ENCODE measurements at places on chromosomes 2 and 18.

- DNase-seq = no peak
Measured at GRCh38 chr2:149513461-149513860, 74.1 kb downstream of the MMADHC start.

GRCh38 chr18:75068682-75069435 is 140.1 kb downstream of the PTGR3 start:
- DNase-seq = no peak

DNA sequence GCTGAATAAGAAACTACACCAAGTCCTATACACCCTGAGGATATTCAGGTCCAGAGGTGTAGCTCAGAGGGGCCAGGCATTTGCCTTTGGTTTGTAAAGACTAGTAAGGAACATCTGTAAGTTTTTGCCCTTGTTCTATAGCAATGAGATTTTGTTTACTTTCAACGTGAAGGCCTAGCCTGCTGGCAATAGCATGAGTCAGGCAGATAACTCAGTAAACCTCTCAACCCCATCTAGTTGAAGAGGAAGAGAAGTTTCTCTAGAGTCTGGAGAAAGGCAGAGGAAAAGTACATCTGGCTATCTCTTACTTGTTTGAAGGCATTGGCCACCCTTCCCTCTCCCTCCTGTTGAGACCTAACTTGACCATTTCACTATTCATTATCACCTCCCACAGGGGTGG is 70.3 kb upstream of the ZNF521 start:
- DNase-seq = no peak

GRCh38 chr2:74602586-74603281 is 45.4 kb downstream of the M1AP start:
- DNase-seq = no peak

- no peak for DNase-seq
Measured at GRCh38 chr2:236916651-236917050, 169.0 kb upstream of the COPS8 start.

DNA sequence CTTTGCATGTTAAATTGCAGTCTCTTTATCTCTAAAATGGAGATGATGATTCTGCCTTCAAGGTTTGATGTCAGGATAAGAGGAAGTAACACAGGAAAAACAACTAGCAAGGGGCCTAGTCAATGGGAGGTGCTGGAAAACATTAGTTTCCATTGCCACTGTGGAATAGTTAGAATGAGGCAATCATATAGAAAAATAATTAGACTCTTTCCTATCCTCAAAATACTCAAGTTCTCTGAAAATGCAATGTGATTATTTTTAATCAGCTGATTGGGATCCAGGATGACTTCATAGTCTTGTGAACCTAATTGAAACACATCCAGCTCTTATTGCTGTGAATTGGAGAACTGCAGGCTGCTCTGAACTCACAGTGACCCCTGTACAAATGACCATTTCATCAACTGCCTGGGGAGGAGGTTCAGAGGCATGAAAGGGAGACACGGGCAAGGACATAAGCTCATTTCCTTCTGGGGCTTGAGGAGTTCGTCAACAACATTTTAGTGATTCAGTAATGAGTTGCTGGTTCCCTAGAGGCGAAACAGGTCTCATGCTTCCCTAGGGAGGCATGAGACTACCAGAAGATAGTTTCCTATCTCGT is 422.5 kb downstream of the LPIN1 start:
- no peak for DNase-seq

DNA sequence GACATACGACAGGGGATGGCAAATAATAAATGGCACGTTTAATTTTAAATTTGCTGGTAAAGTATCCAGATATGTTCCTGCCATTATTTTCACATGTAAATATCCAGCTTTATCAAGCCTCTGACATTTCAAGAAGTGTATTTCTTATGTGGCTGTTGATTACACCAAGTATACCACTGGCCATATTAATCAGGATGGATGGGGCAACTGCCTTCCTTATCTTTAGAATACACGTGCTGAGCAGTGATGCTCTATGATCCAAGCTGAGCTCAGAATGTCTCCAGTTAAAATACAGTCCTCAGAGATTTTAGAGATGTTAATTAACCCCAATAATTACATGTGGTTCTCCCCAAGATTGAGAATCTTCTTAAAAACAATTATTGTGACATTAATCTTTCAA is 38.3 kb upstream of the RAPGEF4 start:
- no peak for DNase-seq

GRCh38 chr18:949724-950631 is 45.3 kb downstream of the ADCYAP1 start:
- no peak for DNase-seq

DNA sequence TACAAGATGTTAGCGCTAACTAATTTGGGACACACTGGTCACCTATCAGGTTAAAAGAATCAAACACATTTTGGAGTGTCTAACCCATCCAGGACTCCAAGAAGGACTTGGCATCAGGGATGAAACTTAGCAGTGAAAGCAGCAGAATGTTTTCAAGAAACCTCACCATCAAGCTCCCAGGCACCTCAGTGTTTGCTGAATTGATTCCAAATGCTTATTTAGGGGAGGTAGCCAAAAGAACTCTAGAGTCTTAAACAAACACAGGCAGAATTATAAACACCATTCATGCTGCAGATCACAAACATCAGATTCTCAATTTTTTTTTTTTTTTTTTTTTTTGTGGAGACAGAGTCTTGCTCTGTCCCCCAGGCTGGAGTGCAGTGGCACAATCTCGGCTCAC is 122.8 kb upstream of the UXS1 start:
- no peak for DNase-seq

- DNase-seq = no peak
Measured at GRCh38 chr18:5152343-5153020, 44.6 kb downstream of the AKAIN1 start.

- no peak for DNase-seq
Measured at GRCh38 chr2:135986507-135986906, 1.1 kb upstream of the DARS1 start.

- no peak for DNase-seq
Measured at GRCh38 chr2:188244383-188244782, 47.3 kb upstream of the GULP1 start.

DNA sequence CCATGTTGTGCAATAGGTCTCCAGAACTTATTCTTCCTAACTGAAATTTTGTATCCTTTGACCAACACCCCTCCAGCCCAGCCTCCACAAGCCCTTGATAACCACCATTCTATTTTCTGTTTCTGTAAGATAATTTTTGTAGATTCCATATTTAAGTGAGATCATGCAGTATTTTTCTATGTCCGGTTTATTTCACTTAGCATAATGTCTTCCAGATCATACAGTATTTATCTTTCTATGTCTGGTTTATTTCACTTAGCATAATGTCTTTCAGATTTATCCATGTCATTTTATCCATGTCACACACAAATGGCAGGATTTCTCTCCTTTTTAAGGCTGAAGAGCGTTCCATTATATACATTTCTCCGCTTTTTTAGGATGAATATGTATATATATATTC is 24.4 kb upstream of the ONECUT2 start:
- DNase-seq = no peak

GRCh38 chr2:198287706-198288105 is 483.3 kb downstream of the PLCL1 start:
- no peak for DNase-seq

DNA sequence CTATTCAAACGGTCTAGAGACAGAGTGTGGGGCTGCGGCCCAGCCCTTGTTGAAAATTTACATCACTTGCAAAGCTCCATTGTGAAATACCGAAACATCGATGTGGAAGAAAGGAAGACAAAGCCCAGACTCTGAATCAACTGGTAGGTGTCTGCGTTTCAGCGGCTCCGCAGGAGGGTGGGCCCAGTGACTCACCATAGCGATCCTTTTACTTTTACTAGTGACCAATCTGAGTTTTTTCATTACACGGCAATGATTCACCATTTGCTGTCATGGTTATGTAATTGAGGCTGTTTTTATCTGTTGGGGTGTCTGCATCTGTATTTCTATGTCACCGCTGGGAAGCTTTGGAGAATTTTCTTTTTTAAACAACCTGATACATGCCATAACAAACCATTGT is 66.6 kb upstream of the ODC1 start:
- DNase-seq = no peak

- no peak for DNase-seq
Measured at GRCh38 chr2:36912695-36913094, 53.6 kb downstream of the STRN start.

DNA sequence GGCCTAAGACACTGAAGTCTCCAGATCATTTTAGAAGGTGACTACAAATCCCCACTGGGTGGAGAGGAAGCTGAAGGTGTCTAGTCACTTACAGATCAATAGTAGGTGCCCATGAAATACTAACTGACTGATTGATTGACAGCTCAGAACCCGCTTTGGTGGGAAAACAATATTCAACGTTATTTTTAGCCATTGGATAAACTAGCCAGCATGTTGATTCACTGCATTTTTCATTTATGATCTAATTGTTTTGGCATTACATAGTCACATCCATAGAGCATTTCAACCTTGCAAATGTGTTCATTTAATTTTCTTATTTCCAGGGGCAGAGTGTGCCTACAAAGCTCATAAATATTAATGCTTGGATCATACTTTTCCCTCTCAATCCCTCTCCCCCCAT is 162.3 kb downstream of the MREG start:
- no peak for DNase-seq

- no peak for DNase-seq
Measured at GRCh38 chr2:228689053-228689452, 507.6 kb upstream of the SPHKAP start.

DNA sequence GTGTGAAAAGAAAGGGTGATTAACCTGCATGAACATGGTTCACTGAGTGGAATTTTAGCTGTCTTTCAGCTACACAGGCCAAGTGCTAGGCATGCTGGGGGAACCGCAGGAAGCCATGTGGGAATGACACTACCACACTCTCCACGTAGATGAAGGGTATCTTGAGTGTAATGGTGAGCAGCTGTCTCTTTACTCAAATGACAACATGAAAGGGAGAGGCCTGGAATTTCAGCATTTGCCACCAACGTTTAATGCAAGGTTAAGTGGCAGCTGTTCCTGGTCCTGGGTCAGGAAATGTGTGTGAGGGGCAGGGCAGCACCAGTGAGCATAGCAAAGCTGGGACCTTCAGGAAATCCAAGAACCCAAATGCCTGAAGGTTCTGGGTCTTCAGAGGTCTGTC is 588.4 kb downstream of the SLC4A3 start:
- no peak for DNase-seq

- no peak for DNase-seq
Measured at GRCh38 chr2:105110295-105110829, 72.5 kb downstream of the MRPS9 start.

DNA sequence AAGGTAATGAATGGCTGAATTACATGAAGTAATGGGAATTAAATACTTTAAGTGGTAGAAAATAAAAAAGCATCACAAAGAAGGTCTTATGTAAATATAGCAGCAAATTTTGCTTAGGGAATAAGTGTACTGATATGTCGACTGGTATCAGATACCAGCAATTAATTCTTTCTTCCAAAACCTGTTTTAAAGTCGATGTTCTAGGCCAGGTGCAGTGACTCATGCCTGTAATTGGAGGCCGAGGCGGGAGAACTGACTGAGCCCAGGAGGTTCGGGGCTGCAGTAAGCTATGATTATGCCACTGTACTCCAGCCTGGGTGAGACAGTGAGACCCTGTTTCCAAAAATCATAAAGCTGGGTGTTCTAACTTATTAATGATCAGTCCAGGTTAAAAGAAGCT is 30.3 kb downstream of the SP3 start:
- no peak for DNase-seq

DNA sequence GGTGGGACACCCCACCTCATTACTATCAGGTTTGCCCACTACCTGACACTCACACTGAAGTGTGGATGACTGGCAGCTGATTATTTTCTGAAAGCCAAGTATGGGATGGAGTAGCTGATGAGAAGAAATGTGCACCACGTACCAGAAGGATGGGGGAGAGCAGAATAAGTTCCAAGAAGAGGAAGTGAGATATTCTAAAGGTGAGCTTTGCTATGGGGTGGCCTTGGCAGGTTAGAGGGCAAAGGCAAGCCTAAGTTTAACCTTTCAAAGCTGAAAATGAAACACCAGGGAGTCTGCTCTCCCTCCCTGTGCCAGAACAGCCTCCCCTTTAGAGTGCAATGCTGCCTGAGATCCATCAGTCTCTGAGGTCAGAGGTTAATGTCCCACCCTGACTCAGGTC is 196.1 kb upstream of the OSR1 start:
- DNase-seq = no peak

- no peak for DNase-seq
Measured at GRCh38 chr2:239151201-239152131, 249.4 kb downstream of the HDAC4 start.

- no peak for DNase-seq
Measured at GRCh38 chr2:169510496-169510895, 994 bp downstream of the KLHL41 start.

- DNase-seq = no peak
Measured at GRCh38 chr2:234839285-234839684, 112.5 kb upstream of the SH3BP4 start.

GRCh38 chr2:66753660-66754059 is 318.7 kb downstream of the MEIS1 start:
- DNase-seq = no peak

DNA sequence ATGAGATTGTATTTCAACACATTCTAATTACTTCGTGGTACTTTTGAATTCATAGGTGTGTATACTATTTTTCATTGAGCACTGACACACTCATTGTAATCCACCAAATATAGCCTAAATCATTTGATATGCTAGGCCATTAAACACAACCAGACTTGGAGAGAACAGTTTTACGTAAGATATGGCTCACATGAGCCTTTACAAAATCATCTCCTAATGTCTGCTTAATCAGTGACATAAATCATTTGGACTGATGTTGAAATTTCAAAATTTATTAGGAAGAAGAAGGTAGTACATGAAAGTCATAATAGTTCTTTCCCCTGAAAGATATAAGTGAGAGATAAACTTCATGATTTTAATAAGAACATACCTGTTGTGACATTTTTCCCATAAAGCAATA is 550.2 kb upstream of the LINC00305 start:
- no peak for DNase-seq

GRCh38 chr2:29193681-29194080 is 78.5 kb downstream of the CLIP4 start:
- no peak for DNase-seq

DNA sequence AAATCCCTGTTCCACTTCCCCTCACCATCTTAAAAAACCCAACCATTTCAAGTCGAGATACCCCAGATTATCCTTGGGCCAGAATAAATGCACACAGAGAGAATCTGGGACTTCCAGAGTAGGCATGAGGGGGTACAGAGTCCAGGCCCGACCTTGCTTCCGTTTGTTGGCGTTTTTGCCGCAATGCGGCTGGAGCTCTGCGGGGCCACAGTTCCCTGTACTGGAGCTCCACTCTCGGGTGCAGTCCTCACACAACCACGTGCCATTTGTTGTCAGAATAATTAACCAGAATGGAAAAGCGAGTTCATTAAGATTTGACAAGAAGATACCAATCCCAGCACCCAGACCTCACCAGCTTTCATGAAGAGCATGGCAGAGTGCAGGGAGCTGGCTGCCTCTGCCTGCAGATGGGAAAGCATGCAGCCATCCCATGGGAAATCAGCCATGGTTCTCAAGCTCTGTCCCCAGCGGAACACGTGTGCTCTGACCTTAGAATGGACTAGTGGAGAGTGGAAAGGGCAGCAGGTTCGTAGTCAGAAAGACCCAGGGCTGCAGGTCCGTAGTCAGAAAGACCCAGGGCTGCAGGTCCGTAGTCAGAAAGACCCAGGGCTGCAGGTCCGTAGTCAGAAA is 472.8 kb downstream of the EIPR1 start:
- DNase-seq = no peak

- DNase-seq = no peak
Measured at GRCh38 chr2:34423301-34423700, 824.2 kb upstream of the FAM98A start.
